Naive thymus-derived CD8-positive, alpha-beta T cell (primary cell): ENCODE measurements at places on chromosomes 7 and 10.

DNA sequence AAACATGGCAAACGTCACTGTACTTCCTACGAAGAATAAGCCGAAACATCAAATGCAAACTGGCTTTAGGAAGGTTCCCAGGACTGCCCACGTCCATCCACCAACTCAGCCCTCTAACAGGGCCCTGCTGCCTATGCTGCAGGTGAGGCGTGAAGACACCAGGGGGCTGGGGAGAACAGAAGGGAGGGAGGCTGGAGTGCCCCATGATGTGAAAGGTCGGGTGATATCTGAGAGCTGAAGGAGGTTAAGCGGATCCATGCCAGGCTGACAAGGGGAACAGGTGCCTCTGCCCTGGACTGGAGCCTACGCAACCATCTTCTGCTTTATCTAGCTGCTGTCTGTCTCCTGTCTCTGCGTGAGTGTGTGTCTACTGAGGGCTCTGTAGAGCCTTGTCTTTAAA, 40.2 kb upstream of the ATP6V0A4 start:
- no peak for DNase-seq

GRCh38 chr7:7620236-7620635, 20.3 kb upstream of the UMAD1 start:
- DNase-seq = no peak

DNA sequence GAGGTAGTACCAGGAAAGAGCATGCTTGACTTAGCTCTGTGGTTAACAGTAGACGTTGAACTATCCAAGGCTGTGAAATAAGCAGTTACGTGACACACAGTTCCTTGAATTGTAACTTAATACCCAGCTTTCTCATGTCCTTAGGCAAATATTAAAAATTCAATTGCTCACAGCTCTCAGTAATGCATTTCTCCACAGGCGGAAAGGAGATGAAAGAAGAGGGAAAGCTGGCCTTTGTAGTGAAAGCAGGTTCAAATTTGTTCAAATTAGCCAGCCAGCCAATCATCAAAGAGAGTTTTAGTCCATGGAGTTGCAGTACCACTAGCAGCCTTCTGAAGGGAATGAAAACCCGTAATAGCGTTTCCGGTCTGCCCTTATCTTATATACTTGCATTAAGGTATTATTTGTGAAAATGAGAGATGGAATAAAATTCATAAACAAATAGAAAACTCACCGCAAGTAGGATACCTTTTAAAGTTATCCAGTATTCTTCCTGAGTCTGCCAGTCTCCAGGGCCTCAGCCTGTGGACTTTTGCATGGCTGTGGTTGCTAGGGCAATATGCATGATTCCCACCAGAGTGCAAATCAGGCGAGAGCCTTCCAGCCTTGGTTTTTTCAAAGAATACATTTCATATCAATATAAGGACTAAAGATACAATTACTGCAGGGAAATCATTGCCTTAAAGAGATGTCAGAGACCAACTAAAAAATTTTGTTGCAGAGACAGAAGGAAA, 795.5 kb downstream of the TNS3 start:
- no peak for DNase-seq

GRCh38 chr10:62804356-62805230, at the start of gene ADO:
ADO (plus strand) TSS chr10:62804720; CDS start chr10:62805060, 340 bp downstream.
- peak; percentile 75 for DNase-seq

DNA sequence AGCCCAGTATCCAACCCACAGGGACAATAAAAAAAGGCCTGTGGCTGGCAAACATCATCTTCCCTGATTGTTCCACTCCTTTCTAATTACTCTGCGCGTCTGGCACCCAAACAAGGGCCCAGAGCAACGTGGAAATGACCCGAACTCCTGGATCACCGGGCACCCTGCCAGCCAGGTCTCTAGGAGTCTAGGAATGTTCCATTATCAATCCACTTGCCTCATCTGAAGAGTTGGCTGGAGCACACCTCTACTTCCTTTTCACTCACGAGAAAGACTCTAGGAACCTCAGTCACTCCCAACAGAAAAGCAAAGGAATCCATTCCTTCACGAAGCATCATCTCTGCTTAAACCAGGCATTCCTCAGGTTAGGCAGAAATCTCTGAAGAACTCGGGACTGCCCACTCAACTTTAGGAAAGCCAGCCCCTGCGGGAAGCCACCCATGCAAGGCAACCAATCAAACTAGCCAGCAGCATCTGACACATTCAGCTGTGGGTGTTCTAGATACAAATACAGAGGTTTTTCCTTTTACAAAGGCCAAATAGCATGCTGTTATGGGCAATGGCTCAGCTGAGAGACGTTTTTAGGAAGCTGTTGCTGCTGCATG, 37.7 kb downstream of the ATXN7L1 start:
- no peak for DNase-seq

- no peak for DNase-seq
These were observed 180.5 kb upstream of the ASAH2 start for GRCh38 chr10:50431791-50432190.
